COLO829 (cell line): ENCODE measurements at places on chromosomes 16 and 17.
A peak's percentile ranks its signal among the peaks of the same experiment; 100 is the strongest.

DNA sequence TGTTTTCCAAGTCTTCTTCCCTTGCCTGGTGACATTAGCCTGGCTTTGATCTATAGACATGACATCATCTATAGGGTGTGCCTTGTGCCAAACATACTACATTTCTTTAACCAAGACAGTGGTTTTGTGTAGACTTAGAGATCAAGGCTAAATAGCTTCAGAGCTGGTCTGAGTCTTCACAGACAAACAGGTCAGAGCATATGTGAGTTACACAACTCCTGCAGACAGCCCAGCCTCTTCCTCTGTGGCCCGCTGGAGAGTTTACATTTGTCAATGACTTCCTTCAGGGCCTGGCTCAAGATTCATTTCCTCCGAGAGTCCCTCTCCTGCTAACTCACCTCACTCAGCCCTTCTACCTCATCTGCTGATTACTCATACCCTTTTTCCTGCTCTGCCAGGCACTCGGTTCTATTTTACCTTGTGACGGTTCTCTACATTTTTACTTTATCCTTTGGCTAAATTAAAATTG lies 73.1 kb upstream of the TANC2 start:
- peak; percentile 63 for DNase-seq

DNA sequence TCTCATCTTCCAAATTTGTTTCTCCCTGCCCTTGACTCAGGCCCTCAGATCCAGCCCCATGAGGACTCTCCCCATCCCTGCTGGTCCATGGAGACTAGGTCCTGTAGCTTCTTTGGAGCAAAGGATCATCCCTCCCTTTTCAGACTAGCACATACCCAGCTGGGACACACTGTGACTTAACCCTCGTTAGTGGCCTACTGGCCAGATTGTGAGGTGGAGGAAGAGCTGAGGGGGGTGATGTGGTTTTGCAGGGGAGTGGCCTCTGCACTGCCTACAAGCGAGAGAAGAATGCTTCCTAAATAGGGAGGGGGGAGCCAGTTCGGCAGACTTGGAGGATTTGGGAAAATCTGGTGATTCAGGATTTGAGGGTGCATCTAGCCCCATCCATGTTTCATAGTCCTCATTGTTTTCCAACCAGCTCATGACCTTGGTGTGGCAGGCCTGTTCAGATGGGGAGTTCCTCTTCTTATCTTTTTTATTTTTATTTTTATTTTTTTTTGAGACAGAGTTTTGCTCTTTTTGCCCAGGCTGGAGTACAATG lies 47.8 kb upstream of the SLC47A1 start:
- DNase-seq, result no peak

GRCh38 chr16:53911513-53911912 lies 207.6 kb downstream of the FTO start:
- DNase-seq, result no peak

DNA sequence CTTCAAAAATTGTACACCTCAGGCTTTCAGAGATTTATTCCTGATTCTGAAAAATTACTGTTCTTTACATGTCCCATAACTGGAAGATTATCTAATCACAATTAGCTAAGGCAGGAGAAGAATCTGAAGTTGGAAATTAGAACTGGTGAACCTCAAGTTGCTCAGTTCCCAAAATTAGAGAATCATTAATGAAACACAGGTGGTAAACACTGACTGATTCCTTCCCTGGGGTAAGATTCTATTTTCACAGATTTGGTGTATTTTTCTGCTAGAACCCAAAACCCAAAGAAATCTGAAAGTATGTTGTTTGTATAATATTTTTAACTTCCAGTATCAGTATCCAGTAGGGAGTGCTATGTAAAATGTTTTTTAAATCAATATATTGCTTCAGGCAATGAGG lies 25.7 kb downstream of the PHKB start:
- DNase-seq, result no peak

GRCh38 chr17:72392056-72393010 lies 271.5 kb downstream of the SOX9 start:
- DNase-seq, result no peak

DNA sequence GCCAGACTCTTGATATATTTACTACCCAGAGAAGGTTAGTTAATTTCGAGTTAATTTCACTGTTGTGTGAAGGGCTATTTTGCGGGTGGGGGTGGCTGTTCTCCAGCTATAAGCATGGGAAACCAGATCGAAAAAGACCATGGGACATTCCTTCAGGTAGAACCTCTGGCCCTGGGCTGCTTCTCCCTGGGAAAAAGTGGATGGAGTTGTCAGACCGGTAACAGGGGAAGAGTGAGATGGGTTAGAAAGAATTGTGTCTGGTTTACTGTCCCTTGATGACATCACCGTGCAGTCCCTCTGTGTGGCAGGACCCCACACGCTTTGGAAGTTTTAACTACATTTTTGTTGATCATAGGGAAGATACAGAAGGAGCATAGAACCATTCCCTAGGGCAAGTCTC lies 296.3 kb downstream of the RBFOX1 start:
- no peak for DNase-seq

GRCh38 chr17:12738624-12739023 lies 50.7 kb upstream of the ARHGAP44 start:
- no peak for DNase-seq
